SIG-M5 (cell line): ENCODE measurements at places on chromosomes 7 and 10.

DNA sequence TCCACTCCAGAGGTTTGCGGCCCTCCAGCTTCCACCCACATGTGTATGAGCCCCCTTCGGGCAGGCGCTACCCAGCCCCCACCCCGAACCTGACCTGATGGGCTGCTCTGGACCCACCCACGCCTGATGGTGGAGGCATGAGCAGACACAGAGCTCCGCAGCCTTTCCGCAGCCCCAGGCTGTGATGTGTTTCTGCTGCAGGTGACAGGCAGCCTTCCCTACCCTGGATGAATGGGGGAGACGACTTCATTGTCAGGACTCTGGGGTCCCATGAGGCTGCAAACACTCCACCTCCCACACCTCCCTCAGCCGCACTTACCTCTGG lies 61.2 kb downstream of the OAT start:
- no peak for DNase-seq

- DNase-seq: no peak
Measured at GRCh38 chr10:102449321-102450123, 1.8 kb downstream of the C10orf95 start.

- DNase-seq: no peak
Measured at GRCh38 chr7:130758429-130759056, 24.5 kb upstream of the KLF14 start.

GRCh38 chr7:85038466-85038865 lies 148.4 kb downstream of the SEMA3D start:
- no peak for DNase-seq

- no peak for DNase-seq
Measured at GRCh38 chr7:37633048-37633447, 50.5 kb upstream of the GPR141 start.

DNA sequence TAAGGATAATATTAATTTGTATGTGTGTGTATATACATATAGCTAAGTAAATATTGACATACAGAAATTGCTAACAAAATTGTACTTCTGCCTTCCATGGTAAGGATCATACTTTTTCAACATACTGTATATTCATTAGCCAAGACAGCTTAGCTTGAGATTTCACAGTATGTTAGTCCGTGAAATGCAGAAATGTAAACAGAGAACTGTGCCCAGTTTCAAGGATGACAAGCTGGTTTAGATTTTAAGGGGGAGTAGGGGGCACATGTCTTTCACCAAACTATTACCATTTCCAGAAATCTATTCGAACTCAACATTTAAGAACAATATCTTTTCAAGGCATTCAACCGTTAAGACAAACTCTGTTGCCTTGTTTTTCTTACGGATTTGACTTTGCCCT lies 182.2 kb downstream of the SORCS1 start:
- no peak for DNase-seq
